Fibroblast of skin of back (primary cell): ENCODE measurements at places on chromosomes 13 and 19.

- peak; percentile 60 for DNase-seq
Observed at GRCh38 chr19:46081928-46082727, 41.3 kb upstream of the IGFL4 start.

- peak; percentile 9 for DNase-seq
Observed at GRCh38 chr19:35986664-35987570, 8.1 kb upstream of the SDHAF1 start.

GRCh38 chr13:92270990-92271389 is 872.6 kb downstream of the GPC5 start:
- DNase-seq, result no peak

DNA sequence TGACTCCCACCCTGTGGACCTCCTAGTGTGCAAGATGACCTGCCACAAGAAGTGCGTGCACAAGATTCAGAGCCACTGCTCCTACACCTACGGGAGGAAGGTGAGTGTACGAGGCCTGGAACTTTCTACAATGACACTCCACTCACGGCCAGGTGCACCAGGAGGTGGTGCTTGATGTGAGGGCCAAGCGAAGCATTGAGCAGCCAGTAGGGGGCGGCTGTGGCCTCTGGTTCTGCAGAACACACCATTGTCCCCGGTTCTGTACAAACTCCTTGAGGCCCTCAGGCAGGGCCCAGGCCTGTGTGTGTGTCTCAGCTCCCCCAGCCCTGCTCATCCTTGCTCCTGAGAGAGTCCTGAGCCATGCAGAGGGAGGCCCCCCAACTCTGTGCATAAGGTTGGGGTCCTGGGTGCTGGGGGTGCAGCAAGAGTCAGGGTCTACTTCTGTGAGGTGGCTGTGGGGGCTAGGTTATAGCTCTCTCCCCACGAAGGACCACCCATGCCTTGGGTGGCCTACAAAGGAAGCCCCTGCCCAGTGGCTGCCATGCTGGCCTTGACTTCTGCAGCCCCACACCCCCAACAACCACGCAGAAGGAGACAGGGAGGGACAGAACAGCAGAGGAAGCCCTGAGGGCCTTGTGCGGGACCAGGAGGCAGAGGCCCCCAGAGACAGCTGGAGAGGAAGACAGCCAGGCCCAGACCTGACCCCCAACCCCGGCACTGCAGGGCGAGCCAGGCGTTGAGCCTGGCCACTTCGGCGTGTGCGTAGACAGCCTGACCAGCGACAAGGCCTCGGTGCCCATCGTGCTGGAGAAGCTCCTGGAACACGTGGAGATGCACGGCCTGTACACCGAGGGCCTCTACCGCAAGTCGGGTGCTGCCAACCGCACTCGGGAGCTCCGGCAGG is 9.7 kb upstream of the USE1 start:
- DNase-seq, result peak; percentile 35

- DNase-seq, result no peak
Observed at GRCh38 chr19:7788178-7788932, 25.3 kb downstream of the CLEC4M start.

GRCh38 chr19:8456064-8456463 is 11.3 kb downstream of the HNRNPM start:
- DNase-seq, result no peak

- DNase-seq, result no peak
Observed at GRCh38 chr13:24043590-24044350, 116.8 kb upstream of the SPATA13 start.

- peak; percentile 21 for DNase-seq
Observed at GRCh38 chr19:13366529-13367143, 139.6 kb downstream of the CACNA1A start.

GRCh38 chr19:29045679-29046254 is 167.2 kb downstream of the UQCRFS1 start:
- no peak for DNase-seq

- no peak for DNase-seq
Observed at GRCh38 chr19:33355535-33355934, 18.0 kb upstream of the CEBPG start.

DNA sequence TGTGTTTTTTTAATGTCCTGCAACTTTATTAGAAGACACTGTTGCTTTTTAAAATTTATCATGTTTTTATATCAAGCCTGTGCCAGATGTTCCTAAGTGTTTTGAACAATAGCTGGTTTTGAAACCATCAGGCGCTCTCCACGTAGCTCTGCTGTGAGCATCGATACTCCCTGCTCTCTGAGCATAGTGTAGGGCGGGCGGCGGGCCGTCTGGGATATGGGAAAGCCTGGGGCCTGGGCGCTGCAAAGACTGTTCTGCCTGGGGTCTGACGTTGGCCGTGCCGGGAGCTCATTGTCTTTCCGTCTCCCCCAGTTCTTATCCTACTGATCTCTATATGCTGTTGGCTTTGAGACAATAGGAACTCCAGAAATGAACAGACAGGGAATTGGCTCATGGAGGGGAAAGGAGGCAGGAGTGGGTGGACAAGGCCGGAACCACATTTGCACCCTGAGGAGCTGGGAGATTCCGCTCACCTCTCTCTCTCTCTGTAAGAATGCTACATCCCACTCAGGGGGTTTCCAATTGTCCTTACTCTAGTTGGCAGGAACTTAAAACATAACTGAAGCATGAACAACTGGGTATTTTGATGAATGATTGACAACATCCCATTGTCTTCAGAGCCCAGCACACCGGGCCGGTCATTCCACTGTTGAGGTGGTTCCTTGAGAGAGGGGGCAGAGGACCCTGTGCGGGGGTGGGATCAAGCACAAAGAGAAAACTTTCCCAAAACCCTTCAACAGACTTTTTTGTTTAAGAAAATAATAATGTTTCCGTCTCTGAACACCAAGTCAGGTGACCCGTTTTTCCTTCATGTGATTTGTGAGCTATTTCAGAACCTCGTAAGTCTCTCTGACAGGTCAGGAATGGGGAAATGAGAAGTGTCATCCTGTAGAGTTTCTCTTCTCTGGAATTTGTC is 64.7 kb downstream of the COL4A2 start:
- DNase-seq, result peak; percentile 67

- no peak for DNase-seq
Observed at GRCh38 chr19:30161021-30161655, 211.0 kb upstream of the ZNF536 start.

- peak; percentile 95 for DNase-seq
Observed at GRCh38 chr19:42121656-42122069, 10.6 kb downstream of the POU2F2 start.

DNA sequence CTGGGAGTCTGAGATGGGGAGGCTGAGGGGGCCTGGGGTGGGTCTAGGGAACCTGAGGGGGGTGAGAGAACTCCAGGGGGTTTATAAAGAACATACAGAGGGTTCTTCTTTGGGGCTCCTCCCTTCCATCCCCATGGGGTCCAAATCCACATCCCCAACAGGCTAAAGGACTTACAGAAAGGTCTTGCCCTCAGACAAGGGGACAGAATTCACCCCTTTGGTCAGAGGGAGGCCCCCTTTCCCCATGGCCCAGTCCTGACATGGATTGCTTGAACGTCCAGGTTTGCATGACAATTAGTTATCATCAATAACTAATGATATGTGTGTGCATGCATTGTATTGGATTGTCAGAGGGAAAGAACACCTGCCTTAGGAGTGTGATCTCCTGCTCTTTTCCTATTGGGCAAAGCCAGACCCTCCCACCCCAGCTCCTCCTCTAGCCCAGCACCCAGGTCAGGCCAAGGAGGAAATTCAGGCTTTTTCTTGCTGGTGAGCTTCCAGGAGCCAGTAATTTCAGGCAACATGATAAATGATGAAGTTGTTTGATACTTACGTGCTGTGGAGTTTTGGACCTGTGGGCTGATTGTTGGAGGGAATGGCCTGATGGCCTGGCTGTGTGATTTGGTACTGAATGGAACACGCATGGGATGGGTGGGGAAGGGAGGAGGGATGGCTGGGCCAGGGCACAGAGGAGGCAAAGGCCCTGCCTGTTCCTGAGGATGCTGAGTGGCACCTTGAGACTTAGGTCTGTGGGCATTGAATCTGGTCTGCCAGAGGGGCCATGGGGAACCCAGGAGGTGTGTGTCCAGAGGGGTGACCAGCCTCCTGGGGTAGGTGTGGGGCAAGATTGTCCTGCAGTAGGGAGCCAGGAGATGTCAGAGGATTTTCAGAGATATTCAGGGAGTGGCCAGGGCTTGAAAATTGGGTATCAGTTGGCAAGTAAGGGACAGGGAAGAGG is 1.1 kb downstream of the KLHL26 start:
- DNase-seq, result no peak

DNA sequence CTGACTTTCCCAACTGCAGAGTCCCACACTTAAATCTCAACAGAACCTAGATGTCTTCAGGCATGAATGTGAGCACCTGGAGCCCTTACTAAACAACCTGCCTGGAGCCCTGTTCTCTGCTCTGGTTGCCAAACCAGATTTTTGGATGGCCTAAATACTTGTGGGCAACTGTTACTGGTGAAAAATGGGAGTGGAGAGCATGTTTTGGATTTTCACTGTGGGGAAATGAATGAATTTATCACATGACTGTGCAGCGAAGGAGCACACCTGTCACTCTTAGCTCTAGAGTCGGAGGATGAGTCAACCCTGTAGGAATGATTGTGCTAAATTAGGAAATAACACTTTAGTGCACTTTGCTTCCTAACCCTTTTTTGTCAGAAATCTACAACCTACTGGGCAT is 30.3 kb downstream of the SHISA2 start:
- no peak for DNase-seq

GRCh38 chr13:105153611-105154010 is 1381.9 kb downstream of the EFNB2 start:
- DNase-seq, result peak; percentile 69

- no peak for DNase-seq
Observed at GRCh38 chr19:33630880-33631608, 9.3 kb downstream of the CHST8 start.

GRCh38 chr13:111380431-111380830 is 60.0 kb downstream of the TEX29 start:
- DNase-seq, result no peak

DNA sequence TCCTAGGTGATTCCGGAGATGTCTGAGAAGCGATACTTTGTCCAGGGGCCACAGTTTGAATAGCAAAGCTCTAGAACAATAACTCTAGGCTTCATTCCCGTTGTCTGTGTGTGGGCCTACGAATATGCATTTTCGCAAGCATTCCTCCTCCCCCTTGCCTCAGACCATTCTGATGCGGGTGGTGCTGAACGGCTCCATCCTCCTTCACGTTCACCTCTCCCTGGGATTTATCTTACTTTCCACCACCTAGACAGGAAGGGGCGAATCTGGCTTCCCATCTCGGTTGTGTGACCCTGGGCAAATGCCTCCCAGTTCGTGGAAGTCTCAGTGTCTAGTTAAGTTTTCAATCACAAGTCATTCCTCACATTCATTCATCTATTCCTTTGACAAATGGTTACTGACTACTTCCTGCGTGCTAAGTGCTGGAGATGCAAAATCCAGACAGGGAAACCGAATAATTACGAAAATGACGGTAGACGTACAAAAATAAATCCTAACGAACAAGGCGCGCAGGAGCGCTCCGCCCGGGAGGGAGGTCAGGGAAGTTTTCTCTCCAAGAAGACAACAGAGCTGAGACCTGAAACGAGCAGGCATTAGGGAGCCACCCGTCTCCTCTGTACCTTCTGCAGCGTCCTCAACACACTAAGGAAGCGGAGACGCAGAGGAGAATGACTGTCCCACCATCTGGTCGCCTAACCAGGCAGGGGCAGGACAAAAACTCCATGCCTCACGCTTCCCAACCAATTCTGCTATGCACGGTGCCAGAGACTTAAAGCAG is 1.3 kb upstream of the CNOT3 start:
- no peak for DNase-seq

DNA sequence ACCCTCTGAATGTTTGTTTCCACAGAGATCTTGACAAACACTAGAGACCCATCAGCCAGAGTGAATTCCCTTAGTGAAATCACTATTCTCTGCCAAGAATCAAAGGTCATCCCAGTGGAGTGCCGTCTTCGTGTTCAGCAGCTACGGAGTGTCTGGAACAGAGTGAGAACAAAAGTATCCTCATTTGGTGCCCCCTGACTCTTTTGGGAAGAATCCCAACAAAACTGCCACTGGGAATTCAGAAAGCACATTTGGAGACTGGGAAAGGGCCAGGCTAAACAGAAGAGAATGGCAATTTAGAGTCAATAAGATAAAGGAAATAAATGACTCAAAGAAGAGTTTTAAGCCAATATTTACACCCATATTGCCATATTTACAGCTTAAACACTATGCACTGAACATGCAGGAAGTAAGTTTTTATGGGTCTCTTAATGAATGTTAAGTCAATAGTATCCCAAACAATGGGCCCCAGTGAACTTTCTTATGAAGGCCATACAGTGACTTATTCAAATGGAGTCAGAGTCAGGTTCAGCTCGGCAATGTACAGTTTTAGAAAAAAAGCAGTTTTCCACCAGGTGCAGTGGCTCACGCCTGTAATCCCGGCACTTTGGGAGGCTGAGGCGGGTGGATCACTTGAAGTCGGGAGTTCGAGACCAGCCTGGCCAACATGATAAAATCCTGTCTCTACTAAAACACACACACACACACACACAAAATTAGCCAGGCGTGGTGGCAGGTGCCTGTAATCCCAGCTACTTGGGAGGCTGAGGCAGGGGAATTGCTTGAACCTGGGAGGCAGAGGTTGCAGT is 392.6 kb downstream of the KLF5 start:
- DNase-seq, result no peak

GRCh38 chr19:46394402-46394797 is 19.0 kb downstream of the CCDC8 start:
- DNase-seq, result no peak

DNA sequence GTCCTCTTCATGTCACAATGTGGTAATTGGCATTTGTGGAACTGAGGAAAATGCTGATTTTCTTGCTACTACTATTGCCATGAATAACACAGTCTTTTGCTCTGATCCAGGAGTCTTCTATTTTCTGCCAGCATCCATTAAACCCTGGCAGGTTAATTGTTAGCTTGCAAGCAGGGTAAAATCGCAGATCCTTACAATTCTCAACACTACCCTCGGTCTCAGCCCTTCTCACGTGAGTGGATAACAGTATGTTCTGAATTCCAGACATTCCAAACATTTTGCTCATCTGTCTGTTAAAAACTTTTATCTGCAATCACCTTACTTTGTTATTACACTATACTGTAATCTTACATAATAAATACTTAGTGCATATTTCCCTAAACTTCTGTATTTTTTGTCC is 251.3 kb upstream of the ATXN8OS start:
- DNase-seq, result no peak

- DNase-seq, result peak; percentile 22
Observed at GRCh38 chr13:40682449-40683240, 16.2 kb upstream of the FOXO1 start.

DNA sequence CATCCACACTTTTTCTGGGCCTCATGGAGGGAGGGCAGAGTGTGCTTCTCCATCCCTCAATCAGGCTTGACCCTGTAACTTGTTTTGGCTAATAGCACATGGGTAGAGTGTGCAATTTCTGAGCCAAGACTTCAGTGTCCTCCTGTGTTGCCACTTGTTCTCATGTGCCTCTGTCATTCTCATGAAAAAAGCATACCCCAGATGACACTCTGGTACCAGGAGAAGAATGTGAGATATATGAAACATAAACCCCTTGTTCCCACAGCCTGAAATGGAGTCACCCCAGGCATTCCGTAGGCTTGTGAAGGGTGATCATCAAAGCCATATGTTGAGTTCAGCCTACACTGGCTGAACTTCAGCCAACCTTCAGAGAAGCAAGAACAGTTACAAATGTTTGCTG is 239.2 kb upstream of the MIR17HG start:
- DNase-seq, result no peak

- DNase-seq, result no peak
Observed at GRCh38 chr19:38838208-38838985, 6.8 kb upstream of the ECH1 start.
